ENCODE measurements at places on chromosomes 1 and 21. TPM values are rescaled to one million over a fixed set of nuclear protein-coding genes. Genes with fewer than 3 reads are reported as not detected.
A peak's percentile ranks its signal among the peaks of the same experiment; 100 is the strongest.

DNA sequence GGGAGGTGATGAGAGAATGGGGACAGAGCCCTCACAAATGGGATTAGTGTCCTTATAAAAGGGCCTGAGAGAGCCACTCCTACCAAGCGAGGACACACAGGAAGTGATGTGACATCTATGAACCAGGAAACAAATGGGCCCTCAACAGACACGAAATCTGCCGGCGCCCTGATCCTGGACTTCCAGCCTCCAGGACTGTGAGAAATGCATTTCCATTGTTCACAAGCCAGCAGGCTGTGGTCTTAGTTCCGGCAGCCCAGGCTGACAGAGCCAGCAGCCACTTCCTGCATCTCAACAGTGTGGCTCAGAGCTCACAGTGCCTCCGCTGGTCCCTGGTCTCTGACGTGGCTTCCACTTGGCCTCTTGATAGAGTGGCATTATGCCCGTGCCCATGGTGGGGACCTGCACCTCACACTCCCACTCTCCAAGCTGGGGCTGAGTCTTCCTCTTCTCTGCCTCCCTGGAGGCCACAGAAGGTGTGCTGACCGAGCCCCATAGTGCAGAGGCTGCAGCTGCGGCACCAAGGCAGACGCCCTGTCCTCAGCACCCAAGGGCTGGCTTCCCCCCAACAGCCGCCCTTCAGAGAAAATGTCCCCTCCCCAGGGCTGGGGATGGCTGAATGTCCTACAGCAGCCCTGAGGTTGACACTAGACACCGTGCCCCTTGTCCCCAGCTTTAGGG is 44.9 kb downstream of the ACOT7 start:
- no peak for DNase-seq

The ST6GALNAC5 gene
- polyA plus RNA-seq = not detected

- DNase-seq = no peak
Measured at GRCh38 chr1:117629625-117630422, 24.0 kb downstream of the TENT5C start.

DNA sequence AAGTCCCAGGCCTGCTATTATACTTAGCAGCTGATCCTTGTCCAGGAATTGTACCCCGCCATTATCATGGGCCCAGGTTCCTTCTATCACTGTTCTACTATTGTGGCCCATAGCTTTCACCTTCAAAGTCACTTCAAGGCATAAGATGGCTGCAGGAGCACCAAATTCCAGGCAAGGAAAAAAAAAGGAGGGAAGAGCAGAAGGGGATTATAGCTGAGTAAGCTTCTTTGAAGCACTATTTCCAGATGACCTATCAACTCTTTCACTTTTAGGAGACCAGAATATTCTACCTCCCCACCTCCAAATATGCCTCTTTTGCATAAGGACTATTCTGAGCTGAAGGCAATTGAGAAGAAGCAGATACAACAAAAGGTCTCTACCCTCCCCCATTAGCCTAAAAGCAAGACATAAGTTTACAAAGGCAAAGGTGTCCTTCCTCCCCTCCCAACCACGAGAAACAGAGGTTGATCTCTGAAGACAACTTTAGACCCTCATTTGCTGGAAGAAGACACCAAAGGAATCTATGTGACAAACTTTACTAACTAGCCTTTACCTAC is 41.8 kb downstream of the PTAFR start:
- DNase-seq = no peak

GRCh38 chr1:182867861-182868260 is 28.7 kb downstream of the DHX9 start:
- DNase-seq = no peak

DNA sequence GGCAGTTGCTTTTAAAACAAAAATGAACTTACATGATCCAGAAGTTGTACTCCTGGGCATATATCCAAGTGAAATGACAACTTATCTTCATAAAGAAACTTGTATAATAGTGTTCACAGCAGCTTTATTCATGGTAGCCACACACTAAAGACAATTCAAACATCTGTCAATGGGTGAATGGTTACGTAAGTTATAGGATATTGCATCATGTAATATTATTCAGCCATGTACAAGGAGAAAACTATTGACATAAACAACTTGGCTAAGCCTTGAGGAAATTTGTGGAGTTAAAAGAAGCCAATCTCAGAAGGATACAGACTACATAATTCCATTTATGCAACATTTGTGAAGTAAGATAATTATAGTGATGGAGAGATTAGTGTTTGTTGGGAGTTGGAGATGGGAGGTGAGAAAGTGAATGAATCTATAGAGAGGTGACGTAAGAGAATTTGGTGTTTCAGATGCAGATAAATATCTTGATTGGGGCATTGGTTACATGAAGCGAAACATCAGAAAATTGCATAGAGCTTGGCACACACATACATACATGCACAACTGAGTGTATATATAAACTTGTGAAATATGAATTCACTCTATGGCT is 49.9 kb upstream of the GRIK1 start:
- no peak for DNase-seq

GRCh38 chr1:79604490-79605198 is 598.1 kb upstream of the ADGRL4 start:
- DNase-seq = no peak

The AIM2 gene
- 0.28 TPM for polyA plus RNA-seq

GRCh38 chr1:156749419-156750118 is 1.9 kb downstream of the HDGF start:
- peak; percentile 59 for DNase-seq

GRCh38 chr1:215890438-215890837 is 323.3 kb downstream of the KCTD3 start:
- DNase-seq = no peak

DNA sequence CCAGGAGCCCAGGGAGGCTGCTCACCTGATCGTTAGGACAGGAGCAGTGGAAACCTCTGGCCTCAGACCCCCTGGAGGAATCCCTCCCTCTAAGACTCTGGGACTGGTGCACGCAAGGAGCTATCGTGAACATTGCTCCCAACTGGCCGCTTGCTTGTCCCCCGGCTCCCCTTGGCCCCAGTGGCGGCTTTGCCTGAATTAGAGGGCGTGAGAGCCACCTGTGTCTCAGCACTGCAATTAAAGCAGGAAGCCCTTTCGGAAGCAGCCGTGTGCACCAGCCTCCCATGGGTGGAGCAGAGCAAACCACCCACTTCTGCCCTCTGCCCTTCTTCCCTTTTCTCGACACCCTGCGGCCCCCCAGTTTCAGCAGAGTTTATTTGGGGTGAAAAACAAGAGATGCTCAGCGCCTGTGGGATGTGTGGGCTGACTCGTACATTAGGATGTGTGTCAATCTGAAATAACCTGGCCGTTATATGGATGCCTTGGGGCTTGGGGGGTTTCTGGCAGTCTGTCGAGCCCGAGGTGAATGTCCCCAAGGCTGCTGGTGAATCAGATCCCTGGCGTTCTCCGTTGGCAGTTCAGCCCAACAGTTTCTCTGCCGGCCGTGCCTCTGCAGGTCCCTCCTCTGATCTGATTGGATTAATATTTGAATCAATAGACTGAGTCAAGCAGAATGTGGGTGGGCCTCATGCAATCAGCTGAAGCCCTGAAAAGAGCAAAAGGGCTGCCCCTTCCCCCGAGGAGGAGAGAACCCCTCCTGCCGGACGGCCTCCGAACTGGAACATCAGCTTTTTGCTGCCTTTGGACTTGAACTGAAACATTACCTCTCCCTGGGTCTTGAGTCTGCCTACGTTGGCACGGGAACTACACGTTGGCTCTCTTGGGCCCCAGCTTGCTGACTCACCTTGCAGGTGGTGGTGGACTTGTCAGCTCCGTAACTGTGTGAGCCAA is 7.3 kb upstream of the UMODL1 start:
- no peak for DNase-seq

- peak; percentile 12 for DNase-seq
Measured at GRCh38 chr1:204733289-204733688, 47.8 kb upstream of the LRRN2 start.

DNA sequence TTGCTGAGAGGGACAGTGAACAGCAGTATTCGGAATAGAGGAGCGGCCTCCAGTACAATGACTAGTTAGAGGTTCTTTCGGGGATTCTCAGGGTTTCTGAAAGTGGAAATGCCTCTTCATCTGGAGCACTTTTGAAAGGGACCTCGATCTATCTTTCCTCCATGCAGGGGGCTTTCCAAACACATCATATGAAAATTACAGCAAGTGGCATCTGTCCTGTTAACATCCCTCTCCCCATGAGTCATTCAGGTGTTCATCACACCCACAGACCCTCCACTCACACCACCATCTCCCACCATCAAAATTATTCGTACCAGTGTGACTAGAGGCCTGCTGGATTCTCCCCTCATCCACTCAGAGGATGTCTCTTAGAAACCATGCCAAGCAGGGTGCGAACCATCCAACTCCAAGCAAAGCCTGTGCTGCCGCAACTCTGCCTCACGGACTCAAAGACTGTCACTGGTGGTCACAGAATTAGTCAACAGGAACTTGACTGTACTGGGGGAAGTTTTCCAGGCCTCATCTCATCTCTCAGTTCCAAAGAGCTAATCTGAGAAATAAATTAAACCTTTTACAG is 211.1 kb downstream of the MRPL39 start:
- no peak for DNase-seq

DNA sequence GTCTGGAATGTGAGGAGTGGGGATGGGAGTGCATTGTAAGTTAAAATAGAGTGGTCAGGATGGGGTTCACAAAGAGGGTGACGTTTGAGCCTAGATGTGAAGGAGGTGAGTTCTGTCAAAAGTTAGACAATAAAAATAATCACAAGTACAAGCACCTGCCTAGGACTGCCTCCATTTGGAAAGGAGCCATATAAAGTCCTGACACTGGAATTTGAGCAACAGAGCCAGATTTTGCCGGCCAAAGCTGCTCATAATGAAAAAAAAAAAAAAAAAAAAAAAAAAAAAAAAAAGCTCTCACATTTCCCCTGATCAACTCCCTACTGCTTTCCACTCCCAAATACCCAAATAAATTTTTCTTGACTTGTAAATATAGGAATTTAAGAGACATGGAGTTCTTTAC is 4.1 kb downstream of the PALMD start:
- no peak for DNase-seq

The ADAMTSL4 gene
- 12.2 TPM for polyA plus RNA-seq

The C1orf94 gene
- polyA plus RNA-seq = not detected

DNA sequence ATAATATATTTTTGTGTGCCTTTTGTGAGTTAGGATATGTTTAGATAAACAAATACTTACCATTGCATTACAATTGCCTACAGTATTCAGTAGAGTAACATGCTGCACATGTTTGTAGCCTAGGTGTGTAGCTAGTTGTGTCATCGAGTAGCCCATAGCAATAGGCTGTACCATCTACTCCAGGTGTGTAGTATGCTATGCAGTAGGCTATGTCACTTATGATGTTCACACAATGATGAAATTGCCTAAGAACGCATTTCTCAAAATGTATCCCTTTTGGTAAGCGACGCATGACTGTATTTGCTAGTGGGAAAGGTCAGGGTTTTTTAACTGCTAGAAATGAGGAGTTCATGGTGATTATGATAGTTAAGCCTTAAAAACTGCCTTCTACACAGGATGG is 30.0 kb upstream of the B3GALT5 start:
- no peak for DNase-seq

DNA sequence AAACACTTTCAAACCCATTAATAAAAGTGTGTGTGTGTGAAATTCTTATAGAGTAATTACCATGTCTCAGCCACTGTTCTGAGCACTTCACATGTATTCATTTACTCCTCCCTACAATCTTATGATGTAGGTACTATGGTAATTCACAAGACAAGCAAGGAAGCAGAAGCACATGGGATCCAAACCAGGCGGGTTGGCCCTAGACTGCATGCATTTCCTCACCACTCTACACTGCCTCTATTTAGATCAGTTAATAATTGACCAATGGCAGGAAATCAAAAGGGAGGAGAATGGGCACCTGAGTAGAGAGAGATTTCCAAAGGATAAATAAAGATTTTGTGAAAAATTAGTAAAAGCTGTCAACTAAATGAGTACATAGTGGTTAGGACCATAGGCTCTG is 15.7 kb downstream of the MAP3K21 start:
- DNase-seq = no peak

The SYNC gene
- 0.33 TPM for polyA plus RNA-seq

DNA sequence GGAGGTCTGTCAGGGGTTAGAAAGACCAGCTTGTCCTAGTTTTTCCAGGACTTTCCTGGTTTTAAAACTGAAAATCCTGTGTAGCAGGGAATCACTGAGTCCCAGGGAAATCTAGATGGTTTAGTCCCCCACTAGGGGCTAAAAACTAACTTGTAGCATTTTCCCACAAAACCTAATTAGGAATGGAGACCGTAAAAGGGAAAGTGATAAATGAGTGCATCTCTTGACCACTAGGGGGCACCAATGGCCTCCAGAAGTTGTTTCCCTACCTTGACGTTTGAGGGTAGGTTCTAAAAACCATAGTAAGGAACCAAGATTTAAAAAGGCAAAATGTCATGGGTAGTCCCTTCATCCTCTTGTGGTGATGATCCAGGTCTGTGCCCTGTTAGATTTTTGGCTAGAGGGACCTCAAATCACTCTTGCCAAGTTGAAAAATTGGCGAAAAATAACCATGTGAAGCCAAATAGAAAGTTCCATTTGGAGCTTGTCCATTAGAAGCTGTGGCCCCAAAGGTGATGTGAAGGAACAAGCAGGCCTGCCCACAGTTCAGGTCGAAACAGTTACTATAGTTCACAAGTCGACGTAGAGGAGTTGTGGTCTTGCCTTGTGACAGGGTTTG is 24.5 kb downstream of the CLIC6 start:
- no peak for DNase-seq

DNA sequence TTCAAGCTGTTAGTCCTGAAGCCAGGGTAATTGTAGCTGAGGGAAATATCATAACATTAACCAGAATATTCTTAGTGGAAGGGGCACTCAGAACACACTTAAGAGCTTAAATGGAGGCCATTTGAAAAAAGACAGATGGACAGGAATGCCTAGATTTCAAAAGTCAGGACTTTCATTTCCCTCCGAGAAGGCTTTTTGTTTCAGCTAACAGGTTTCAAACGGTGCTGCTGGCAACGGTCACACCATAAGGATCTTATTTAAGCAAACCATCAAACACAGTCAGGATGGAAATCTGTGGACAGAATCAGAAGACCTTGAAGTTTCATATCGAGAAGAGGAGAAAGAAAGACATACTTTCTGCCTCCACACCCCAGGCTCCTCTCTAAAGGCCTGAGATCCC is 70.1 kb downstream of the SLC66A1 start:
- DNase-seq = no peak

The ASAP3 gene
- polyA plus RNA-seq = 12.5 TPM

The GBP7 gene
- polyA plus RNA-seq = 26.0 TPM

The TOMM40L gene
- polyA plus RNA-seq = 10.5 TPM

DNA sequence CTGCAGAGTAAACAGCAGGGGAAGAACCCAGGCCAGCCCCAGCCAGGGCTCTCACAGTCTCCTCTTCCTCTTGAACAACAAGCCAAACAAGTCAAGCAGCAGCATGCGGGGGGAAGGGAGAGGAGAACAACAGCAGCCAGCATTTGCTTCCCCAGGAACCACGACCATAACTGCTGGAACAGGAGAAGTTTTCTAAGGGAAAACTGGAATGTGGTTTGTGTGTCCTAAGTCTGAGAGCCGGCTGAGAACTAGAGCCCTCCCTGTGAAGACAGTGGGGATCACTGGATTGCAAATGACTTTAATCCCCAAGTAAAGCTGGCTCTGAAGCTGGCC is 48.2 kb downstream of the COQ8A start:
- DNase-seq = no peak

The HNRNPR gene
- 34.6 TPM for polyA plus RNA-seq

Data from liver (tissue), 10 donors.